ENCODE measurements at places on chromosomes 1 and 21.

- H3K27me3 ChIP-seq = no peaks in the 10 kb centered on the region
- H3K27ac ChIP-seq = no peak overlapping the region
- no peaks in the 10 kb centered on the region for H3K4me1 ChIP-seq
- peak; percentile 54 for DNase-seq
- H3K36me3 ChIP-seq = peaks cover 17% of the 10 kb centered on the region
- H3K4me3 ChIP-seq = no peak overlapping the region
Measured at GRCh38 chr1:156308078-156308477, 9.0 kb upstream of the VHLL start.

DNA sequence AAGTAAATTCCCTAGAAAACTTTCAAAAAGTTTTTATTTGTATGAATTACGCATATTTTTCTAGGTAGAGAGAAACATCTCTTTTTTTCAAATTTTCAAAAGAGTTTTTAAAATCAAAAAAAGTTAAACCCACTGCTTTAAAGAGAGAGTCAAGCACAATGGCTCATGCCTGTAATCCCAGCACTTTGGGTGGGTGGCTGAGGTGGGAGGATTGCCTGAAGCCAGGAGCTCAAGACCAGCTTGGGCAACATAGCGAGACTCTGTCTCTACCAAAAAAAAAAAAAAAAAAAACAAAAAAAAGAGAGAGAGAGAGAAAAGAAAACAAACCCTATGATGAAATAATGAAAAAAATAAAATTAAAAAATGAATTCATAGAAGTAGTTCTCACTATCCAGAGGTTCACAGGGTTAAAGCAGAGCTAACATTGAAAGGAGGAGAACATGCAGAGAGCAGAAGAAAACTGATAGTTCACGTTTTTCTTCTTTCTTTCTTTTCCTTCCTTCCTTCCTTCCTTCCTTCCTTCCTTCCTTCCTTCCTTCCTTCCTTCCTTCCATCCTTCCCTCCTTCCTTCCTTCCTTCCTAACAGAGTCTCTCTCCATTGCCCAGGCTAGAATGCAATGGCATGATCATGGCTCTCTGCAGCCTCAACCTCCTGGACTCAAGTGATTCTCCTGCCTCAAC, 30.5 kb upstream of the SARS1 start:
- H3K27ac ChIP-seq = no peak overlapping the region
- no peak for DNase-seq
- H3K4me1 ChIP-seq = peaks cover 8% of the 10 kb centered on the region
- H3K36me3 ChIP-seq = no peaks in the 10 kb centered on the region

GRCh38 chr1:108643492-108644335, 17.2 kb downstream of the HENMT1 start:
- H3K36me3 ChIP-seq = no peaks in the 10 kb centered on the region
- no peak overlapping the region for H3K4me3 ChIP-seq
- no peaks in the 10 kb centered on the region for H3K27me3 ChIP-seq
- peak; percentile 63 for DNase-seq
- peaks cover 7% of the 10 kb centered on the region for H3K4me1 ChIP-seq

DNA sequence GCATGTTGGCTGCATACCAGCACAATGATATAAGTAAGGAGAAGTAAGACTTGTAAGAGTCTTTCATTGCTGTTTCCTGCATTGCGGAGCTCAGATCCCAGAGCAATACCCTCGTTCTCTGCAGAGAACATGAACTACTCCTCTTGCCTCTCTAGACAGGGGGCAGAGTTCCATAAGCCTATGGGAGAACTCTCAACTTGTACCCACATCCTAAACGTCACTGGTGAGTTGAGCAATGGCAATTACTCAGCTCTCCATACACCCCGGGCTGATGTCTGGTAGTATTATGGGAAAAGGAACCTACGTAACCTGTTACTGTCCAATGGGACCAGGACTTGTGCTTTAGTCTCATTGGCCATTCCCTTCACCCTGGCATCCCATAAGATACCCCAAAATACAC, 27.3 kb upstream of the ZNF496 start:
- H3K4me3 ChIP-seq = no peak overlapping the region
- DNase-seq = no peak
- no peak overlapping the region for H3K27ac ChIP-seq
- no peaks in the 10 kb centered on the region for H3K27me3 ChIP-seq
- H3K36me3 ChIP-seq = no peaks in the 10 kb centered on the region
- H3K4me1 ChIP-seq = peaks cover 9% of the 10 kb centered on the region

DNA sequence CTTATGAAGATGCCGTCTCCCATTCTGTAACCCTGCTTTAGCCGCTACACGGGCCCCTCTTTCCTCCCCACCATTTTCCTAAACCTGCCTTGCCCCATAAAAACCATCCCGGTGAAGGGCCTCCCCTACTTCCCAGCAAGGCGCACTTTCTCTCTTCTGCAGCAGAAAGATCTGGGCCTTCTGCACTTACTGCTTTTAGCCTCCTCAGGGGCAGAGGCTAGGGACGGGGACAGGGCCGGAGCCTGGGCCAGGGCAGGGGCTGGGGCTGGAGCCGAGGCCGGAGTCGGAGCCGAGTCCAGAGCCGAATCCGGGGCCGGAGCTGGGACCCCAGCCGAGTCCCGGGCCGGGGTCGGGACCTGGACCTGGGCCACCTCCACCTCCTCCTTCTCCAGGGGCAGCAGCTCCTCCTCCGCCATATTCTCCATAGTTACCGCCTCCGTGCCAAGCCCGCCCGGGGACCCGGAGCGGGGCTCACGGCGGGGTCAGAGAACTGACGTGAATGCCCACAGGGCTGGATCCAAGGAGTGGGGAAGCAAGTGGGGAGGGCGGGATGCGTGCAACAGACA, 382 bp downstream of the TRMT1L start:
- H3K27ac ChIP-seq = peak overlapping the region; percentile 95
- peaks cover 6% of the 10 kb centered on the region for H3K4me1 ChIP-seq
- H3K27me3 ChIP-seq = no peaks in the 10 kb centered on the region
- H3K4me3 ChIP-seq = peak overlapping the region; percentile 90

DNA sequence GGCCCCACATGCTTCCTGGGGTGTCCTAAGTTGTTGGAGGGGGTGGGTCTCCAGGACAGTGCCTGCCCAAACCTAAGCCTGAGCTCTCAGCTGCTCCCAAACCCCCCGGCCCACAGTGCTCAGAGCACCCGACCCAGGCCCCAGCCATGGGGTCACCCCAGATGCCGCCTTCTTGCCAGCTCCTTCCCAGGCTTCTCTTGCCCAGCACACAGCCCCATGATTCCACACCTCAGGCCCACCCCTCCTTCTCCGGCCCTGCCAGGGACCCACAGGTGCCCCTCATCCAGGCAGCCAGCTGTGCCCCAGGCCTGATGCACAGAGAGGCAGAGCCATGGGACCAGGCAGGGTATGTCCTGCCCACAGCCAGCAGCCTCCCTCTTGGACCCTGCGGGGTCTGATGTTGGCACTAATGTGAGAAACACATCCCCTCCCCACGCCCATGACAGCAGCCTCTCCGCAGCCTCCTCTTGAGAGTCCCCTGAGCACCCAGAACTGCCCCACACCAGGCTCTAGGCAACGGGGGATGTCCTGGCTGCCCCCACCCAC, 4.9 kb downstream of the WNT9A start:
- no peaks in the 10 kb centered on the region for H3K4me1 ChIP-seq
- no peak overlapping the region for H3K4me3 ChIP-seq
- no peak for DNase-seq
- no peak overlapping the region for H3K27ac ChIP-seq
- no peaks in the 10 kb centered on the region for H3K27me3 ChIP-seq
